ENCODE measurements at places on chromosomes 16 and 17. TPM values are rescaled to one million over a fixed set of nuclear protein-coding genes. Genes with fewer than 3 reads are reported as not detected.

KRTAP2-2 gene
- total RNA-seq: not detected

SAMD14 gene
- total RNA-seq: 2.8 TPM

CCL18 gene
- not detected for total RNA-seq

TNFRSF17 gene
- total RNA-seq: not detected

LRRC37A2 gene
- total RNA-seq: 3.1 TPM

SBK1 gene
- 0.09 TPM for total RNA-seq

SPATA32 gene
- total RNA-seq: under 0.01 TPM

GLTPD2 gene
- total RNA-seq: not detected

SOX8 gene
- total RNA-seq: 0.45 TPM

CHAD gene
- not detected for total RNA-seq

YPEL2 gene
- 44.5 TPM for total RNA-seq
